ENCODE measurements at places on chromosomes 12 and 14.

GRCh38 chr12:57755454-57756372 lies 810 bp downstream of the MARCHF9 start:
- no peak for DNase-seq

DNA sequence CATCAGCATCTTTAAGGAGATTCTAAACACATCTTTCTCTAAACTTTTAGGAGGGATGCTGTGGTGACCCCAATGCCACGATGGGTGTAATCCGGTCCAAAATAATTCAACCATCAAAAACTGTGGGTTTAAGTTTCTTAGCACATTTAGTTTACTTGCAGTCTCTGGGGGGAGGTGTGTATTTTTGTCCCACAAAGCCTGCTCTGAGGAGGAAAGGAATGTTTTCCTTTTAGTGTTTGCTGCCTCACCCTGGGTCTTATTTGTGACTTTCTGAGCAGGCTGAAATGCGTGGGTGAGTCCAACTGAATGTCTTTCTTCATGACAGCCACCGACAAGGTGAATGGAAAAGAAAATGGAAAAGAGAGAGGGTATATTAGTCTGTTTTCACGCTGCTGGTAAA lies 1324.7 kb downstream of the AACS start:
- no peak for DNase-seq

GRCh38 chr12:15797818-15798217 lies 8.6 kb upstream of the EPS8 start:
- DNase-seq: no peak

- no peak for DNase-seq
Observed at GRCh38 chr12:46470036-46470627, 97.6 kb upstream of the SLC38A2 start.

- no peak for DNase-seq
Observed at GRCh38 chr12:122491991-122492390, 8.7 kb downstream of the ZCCHC8 start.

DNA sequence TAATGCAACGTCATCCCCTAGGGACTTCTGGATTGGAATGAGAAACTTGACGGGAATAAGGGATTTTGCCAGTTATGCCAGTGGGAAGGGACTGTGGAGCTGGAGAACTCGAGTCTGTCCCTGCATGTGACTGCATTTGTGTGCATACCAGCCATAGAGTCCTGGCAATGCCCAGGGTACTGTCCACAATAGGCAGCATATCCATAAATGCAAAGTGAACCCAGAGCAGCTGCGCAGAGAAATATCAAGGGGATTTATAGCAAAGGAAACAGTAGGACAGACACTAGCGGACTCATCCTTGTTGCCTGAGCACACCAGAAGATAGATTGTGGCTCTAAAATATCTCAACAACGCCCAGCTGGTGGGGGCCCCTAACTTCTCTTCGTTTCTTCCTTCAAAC lies 247.1 kb upstream of the SRRM4 start:
- no peak for DNase-seq

DNA sequence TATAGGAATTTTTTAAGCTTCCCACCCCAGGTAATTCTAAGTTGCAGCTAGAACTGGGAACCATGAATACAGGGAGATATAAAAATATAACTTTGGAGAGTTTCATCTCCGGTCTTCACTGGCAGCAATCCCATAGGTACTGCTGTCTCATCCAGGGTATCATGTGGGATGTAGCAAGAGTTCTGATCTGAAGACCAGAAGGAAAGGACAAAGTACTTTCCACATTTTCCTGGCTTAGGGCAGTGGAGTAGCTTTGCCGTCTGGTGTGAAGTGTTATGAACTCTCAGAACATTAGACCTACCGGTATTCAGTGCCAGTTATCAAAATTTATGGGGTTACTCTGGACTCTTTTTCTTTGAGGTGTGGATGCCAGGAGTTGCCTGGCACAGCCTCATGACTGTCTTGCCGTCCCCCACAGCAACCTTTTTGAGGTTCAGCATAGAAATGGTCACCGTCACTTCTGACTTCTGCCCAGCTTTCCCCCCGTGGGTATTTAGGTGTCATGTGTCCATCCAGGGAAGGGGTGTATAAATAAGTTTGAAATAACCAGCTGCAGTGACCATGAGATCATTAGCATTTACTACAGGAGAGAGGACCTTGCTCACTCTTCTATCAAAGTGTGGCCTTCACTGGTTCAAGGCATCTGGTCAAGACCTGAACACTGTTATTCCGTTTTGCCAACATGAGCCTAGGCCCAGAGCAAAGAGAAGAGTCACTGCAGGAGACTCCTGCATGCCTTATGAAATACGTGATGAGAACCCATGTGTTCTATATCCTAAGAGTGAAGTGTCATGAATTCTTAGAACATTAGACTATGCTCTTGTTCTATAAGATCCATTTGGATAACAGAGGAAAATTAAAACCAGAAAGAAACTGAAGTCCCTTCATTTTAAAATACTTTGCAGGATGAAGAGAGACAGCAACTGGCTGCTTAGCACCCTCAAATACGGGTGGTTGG lies 22.2 kb downstream of the TMEM233 start:
- no peak for DNase-seq

Data from fibroblast of skin of right quadriceps (primary cell).